ENCODE measurements at places on chromosomes 7 and 10.

GRCh38 chr10:15802375-15802949 is 57.8 kb downstream of the MINDY3 start:
- no peak for DNase-seq

DNA sequence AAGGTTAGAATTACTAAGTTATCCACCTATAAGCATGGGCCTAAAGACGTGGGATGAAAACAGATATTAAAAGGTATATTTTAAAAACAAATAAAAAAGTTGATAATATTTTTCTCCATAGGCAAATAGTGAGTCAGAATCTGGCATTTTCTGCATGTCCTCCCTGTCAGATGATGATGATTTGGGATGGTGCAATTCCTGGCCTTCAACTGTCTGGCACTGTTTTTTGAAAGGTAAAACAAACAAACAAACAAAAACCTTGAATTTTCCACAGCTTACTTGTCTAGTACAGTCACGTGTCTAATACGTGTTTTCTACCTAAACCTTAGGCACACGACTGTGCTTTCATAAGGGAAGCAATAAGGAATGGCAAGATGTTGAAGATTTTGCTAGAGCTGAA is 17.4 kb downstream of the HBP1 start:
- no peak for DNase-seq

- no peak for DNase-seq
Measured at GRCh38 chr7:79761876-79762429, 308.5 kb upstream of the MAGI2 start.

GRCh38 chr7:15853832-15854470 is 167.5 kb upstream of the MEOX2 start:
- no peak for DNase-seq

- no peak for DNase-seq
Measured at GRCh38 chr7:40327873-40328272, 193.1 kb downstream of the SUGCT start.

GRCh38 chr10:17814973-17815372 is 5.8 kb downstream of the MRC1 start:
- DNase-seq = no peak

DNA sequence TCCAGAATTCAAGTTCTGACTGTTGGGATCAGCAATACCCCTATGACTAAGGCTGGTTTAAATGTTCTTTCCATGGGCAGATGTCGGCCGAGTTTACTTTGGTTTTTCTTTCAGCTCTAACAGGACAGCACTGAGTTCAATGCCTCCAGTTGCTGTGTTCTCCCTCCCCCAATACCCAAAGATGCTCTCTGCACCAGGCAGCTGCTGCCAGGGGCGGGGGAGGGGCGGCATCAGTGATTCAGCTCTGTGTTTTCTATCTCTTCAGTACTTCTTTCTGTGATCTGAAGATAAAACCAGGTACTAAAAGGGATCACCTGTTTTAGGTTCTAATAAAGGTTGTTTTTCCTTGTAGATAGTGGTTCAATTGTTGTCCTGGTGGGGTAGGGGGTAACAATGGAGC is 576.7 kb upstream of the POT1 start:
- DNase-seq = no peak

- DNase-seq = no peak
Measured at GRCh38 chr7:111654343-111654742, 92.1 kb upstream of the IMMP2L start.

GRCh38 chr7:17709599-17709998 is 230.7 kb downstream of the SNX13 start:
- no peak for DNase-seq

GRCh38 chr10:99276848-99277486 is 41.3 kb upstream of the HPSE2 start:
- no peak for DNase-seq

DNA sequence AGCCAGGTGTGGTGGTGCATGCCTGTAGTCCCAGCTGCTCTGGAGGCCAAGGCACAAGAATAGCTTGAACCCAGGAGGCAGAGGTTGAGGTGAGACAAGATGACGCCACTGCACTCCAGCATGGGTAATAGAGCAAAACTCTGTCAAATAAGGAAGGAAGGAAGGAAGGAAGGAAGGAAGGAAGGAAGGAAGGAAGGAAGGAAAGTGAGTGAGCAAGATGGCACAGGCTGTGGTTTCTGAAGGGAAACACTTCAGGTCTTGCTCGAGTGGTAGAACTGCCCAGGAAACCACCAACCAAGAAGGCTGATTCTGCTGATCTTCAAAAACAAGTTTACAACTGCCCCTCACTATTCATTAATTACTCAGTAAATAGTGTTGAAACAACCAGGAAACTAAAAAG is 45.2 kb downstream of the EZH2 start:
- no peak for DNase-seq

DNA sequence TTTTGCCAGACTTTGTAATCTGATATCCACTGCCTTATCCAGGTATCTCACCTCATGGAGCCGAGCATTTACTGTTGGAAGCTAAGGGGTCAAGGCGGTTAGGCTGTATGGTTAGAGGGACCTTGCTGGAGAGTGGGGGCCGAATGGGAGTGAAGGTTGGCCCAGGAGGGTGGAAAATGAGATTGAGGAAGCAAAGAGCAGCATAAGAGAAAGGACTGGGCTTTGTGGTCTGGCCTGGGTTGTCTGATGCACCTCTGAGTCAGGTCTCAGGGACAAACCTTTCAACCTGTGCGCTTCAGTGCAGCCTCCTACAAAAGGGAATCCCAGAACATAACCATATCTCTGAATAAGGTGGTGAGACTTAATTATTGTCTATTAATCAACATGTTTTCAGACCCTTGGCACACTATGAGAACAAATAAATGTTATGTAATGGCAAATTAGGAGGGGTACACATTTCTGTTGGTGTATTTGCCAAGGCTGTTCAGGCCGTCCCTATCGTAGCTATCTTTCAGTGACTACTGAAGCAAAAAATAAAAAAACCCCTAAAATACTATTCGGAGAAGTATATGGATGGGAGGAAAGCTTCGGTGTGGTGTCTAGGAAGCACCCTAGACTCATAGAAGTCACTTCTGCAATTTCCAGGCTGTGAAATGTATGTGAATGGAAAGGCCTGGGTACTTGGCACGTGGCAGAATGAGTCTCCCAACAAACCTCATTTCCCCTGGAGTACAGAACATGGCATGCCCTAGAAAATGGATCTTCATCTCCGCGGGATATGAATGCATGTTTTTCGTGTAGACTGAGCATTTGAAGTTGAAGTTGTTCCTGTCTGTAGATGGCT is 4.3 kb downstream of the CAMK1D start:
- no peak for DNase-seq

GRCh38 chr7:33248671-33249070 is 119.3 kb downstream of the BBS9 start:
- no peak for DNase-seq

- DNase-seq = no peak
Measured at GRCh38 chr7:93060865-93061264, 56.9 kb downstream of the SAMD9 start.

- DNase-seq = no peak
Measured at GRCh38 chr7:95684037-95684436, 87.7 kb upstream of the PDK4 start.

GRCh38 chr10:117768333-117769042 is 225.9 kb downstream of the EMX2 start:
- no peak for DNase-seq

DNA sequence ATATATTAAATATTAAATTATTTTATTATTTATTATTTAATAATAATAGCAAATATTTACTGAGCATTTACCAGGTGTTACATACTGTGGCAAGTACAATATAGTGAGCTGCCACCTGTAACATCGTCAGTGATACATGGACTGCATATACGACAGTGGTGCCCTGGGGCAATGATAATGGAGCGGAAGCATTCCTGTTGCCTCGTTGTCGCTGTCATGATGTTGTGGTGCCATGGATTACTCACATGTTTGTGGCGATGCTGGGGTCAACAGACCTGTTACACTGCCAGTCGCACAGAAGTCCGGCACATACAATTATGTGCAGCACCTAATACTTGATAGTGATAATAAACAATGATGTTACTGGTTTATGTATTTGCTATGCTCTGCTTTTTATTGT is 20.6 kb downstream of the CAMK1D start:
- no peak for DNase-seq

Measured in NCI-H1436 (cell line).